Stimulated activated CD4-positive, alpha-beta T cell treated with anti-CD3 and anti-CD28 coated beads, Interleukin-2, amount 100 ng/mL, for 24 hours (primary cell): ENCODE measurements at places on chromosomes 4 and X.

- DNase-seq, result no peak
These were observed 19.7 kb downstream of the GPRIN3 start for GRCh38 chr4:89287945-89288344.

DNA sequence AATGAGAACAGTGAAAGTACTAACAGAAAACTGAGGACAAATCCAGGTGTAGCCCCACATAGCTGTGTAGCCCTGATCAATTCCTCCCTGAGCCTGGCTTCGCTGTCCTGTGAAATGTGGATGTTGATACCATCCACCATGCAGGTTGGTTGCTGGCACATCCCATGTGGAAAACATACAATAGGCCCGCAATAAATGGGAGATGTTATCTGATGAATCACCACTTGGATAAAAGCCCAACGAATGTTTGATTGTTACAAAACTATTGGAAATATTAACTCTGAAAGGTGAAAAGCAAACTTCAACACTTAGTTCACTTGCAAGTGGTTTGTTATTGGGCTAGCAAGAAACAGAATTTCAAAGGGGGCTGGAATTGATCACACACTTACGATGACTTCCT is 186.3 kb upstream of the FTHL17 start:
- no peak for DNase-seq

DNA sequence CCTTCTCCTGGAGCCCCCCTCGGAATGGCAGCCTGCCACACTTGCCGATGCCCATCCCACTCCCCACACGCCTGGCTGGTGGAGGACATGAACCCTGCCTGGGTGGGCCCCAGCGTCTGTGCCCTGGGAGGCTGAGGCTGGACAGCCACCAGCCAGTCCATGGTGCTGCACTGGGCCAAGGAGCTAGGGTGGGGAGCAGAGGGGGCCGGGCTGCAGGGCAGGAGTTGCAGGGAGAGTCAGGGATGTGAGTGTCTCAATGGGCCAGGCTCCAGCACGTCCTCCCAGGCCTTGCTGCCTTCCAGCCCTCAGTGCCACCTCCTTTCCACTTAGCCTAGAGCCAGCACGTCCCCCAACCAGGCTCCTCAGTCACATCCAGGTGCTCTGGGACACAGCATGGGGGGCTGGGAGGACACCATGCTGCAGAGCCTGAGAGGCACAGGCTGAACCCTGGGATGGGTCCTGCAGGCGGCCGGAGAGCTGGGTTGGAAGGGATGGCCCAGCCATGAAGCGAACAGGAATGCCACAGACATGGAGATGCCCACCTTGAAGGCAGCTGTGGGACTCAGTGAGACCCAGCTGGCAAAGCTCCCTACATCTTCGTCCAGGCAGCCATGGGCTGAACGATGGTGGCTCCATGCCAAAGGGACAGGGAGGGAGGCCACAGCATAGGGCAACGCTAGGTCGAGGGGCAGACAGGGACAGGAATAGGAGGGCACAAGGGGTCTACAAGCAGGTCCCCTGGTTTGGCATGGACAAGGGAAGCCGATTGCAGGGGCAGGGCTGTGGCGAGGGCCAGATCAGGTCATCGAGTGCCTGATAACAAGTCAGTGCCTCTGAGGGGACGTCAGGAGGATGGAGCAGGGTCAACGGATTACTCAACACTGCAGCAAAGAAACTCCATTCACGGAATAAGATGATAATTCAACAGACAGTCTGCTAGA is 30.1 kb upstream of the MXD4 start:
- DNase-seq, result peak; percentile 14

DNA sequence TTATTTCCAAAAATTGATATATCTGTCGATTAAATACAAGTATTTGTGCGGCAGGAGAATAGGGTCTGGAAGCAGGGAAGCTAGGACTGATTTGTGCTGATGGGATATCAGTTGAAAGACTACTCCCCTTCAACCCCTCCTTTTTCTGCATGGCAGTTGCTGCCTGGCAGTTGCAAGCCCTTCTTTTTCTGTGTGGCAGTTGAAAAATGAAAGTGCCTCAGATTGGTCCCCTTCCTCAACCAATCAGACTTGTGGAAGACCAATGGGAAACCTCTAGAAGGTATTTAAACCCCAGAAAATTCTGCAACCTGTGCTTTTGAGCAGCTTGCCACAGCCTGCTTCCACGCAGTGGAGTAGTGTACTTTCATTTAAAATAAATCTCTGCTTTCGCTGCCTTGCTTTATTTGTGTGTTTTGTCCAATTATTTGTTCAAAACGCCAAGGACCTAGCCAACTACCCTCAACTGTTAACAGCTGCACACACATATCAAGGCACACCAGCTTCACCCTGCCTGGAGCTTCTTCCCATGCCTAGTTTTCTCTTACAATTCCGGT is 1.5 kb upstream of the TMA16 start:
- no peak for DNase-seq

- no peak for DNase-seq
These were observed 110.8 kb upstream of the ATP8A1 start for GRCh38 chr4:42767669-42768068.
